ENCODE measurements at places on chromosomes 3 and 15.

DNA sequence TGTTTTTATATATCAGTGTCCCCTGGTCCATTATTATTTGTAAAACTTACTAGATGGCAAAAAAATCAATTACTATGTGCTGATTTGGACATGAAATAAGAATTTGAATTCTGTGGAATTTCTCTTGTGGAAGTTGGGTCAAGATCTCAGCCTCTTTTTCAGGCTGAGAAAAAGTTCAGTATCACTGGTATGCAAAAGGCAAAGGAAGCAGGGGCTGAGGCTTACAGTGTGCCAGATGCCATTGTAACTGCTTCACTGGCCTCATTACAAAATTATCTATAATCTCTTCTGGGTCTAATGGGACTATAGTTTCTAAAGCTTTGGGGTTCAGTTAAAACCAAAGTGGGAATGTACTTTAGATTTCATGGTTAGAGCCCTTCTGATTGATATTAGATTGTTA, 125.9 kb upstream of the SLC7A14 start:
- no peak for DNase-seq

DNA sequence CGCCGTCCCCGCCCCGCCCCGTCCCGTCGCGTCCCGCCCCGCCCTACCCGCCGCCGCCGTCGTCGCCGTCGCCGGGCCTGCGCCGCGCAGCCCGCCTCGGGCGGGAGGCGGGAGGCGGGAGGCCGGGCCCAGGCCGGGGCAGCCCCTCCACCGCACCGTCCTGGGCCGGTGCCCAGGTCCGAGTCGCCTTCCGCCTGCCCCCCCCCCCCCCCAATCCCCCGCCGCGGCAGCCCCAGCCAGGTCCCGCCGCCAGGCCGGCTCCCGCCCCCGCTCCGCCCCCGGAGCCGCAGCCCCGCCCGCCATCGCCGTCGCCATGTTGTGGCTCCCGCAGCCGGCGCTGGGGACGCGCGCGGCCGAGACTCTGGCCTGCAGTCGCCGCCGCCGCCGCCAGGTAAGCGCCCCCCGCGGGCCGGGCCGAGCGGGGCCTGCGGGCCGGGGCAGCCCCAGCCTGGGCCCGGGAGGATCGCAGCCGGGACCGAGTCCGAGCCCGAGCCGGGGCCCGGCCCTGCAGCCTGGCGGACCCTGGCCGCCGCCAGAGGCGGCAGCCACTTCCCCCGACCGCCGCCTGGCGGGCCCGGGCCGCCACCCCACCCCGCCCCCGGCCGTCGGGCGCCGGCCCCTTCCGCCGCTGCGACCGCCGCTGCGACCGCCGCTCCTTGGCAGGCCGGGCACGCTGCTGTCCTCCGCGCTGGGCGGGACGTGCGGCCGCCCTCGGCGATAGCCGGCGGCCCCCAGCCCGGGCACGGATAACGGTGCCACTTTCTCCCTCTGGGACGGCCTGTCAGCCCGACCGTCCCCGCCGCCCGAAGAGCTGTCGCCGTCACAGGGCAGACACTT, at the start of gene ZNF592:
ZNF592 (plus strand) TSS at position 319 of the 837 bp plus-strand sequence. CDS start 34,084 bp downstream, outside the sequence.
- no peak for DNase-seq

GRCh38 chr3:126380011-126380768, 14.5 kb upstream of the CFAP100 start:
- DNase-seq = no peak

- DNase-seq = no peak
Measured at GRCh38 chr3:23761440-23761896, 44.3 kb upstream of the UBE2E1 start.

GRCh38 chr3:140585828-140586227, 92.0 kb upstream of the TRIM42 start:
- DNase-seq = no peak

Data from NCI-H2029 treated with DMSO at 0.1 percent for 48 hours (cell line).